ENCODE measurements at places on chromosomes 4 and X.

DNA sequence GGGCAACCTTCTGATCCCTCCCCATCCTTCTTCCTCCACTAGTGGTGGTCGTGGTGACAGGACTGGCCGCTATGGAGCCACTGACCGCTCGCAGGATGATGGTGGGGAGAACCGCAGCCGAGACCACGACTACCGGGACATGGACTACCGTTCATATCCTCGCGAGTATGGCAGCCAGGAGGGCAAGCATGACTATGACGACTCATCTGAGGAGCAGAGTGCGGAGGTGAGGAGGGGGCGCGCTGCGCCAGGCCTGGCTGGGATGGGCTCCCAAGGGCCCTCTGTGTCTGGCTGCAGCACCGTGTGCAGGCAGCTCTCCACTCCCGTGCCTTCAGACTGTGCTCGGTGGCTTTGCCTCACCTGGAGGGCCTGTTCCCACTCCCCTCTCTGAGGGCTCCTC is 24.3 kb downstream of the RBM10 start:
- no peak for DNase-seq

DNA sequence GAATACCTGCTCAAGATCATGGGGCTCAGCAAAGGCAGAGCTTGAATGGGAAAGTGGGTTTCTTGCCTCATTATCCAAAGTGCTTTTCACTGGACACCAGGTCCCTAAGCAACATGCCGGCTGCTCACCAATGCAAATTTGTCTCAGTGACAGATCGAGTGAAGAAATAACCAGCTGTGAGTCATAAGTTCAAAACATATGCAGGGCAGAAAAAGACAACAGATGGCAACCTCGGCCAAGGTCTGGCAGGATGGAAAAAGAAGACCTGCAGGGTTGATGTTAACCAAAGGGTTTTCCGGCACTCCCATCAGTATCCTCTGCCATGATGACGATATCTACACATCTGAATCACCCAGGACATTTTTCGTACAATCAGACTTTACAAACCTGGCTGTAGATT is 124.1 kb downstream of the AFAP1 start:
- no peak for DNase-seq

DNA sequence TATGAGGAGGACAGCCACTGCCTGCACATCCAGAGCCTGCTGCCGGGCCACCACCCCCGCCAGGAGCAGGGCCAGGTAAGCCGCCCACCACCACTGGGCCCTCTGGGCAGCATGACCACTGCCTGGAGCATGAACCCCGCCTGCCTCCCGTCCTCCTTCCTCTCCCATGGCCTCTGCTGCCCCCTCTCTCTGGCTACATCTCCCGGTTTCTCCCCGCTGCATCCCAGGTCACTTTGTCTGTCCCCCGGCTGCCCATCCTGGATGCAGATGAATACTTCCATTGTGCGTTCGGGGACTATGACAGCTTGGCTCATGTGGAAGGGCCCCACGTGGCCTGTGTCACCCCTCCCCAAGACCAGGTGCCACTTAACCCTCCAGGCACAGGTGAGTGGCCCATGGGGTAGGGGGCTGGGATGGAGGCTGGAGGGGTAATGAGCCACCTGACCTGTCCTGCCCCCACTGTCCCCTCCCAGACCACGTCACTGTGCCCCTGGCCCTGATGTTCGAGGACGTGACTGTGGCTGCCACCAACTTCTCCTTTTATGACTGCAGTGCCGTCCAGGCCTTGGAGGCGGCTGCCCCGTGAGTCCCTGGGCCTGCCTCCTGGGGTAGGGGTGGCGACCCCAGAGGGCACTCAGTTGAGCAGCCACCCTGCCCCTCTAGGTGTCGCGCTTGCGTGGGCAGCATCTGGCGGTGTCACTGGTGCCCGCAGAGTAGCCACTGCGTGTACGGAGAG is 6.0 kb downstream of the PLXNB3 start:
- no peak for DNase-seq

DNA sequence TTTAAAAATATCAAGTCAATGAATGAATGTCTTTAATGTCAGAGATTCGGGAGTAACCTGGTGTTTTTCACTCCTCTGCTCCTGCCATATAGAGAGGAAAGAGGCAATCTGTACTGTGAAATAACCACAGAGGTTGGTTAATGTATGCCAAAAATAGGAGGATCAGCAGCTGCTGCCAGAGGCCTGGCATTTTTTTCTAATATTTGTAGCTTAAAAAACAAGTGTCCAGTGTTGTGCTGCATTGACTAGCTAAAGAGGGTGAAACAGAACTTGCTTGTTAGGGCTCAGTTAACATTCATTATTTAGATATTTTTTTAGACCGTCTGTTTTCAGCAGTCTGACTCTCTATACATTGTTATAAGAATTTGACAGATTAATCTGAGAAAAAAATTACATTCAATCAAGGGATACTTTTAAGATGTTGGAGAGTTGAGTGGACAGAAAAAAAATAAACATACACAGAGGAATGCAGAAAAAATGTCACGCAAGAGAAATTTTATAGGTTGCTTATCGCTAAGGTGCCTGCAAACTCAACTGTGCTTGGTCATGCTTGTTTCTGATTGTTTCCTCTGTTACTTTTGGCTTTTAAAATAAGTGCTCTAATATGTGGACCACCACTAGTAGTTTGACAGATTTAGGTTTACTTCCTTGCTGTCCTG is 392.3 kb upstream of the GALNT7 start:
- no peak for DNase-seq

DNA sequence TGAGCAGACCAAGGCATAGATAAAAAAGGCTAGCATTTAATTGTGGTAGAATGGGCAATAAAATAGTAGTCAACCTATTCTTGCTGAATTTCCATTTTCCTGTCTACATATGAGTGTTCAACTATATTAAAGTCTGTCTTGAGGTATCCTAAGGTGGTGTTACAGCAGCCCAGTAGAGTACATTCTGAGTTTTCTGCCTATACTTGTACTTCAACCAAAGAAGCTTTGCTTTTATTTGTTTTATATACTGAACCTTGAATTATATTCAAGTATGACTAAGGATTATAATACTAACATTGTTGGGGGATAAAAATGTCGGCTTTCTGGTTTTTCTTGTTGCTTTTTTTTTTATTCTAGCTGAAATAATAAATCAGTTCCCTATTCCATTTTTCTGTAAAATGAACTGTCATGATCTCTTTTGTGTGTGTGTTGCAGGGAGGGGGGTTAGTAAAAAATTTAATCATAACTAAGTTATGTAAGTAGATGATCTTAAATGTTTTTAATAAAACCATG is 106.7 kb downstream of the PDLIM5 start:
- DNase-seq, result no peak

GRCh38 chr4:84279678-84280077 is 219.4 kb downstream of the NKX6-1 start:
- no peak for DNase-seq
